H9 (cell line): ENCODE measurements at places on chromosomes 2 and 18. TPM values are rescaled to one million over a fixed set of nuclear protein-coding genes. Genes with fewer than 3 reads are reported as not detected.

DNA sequence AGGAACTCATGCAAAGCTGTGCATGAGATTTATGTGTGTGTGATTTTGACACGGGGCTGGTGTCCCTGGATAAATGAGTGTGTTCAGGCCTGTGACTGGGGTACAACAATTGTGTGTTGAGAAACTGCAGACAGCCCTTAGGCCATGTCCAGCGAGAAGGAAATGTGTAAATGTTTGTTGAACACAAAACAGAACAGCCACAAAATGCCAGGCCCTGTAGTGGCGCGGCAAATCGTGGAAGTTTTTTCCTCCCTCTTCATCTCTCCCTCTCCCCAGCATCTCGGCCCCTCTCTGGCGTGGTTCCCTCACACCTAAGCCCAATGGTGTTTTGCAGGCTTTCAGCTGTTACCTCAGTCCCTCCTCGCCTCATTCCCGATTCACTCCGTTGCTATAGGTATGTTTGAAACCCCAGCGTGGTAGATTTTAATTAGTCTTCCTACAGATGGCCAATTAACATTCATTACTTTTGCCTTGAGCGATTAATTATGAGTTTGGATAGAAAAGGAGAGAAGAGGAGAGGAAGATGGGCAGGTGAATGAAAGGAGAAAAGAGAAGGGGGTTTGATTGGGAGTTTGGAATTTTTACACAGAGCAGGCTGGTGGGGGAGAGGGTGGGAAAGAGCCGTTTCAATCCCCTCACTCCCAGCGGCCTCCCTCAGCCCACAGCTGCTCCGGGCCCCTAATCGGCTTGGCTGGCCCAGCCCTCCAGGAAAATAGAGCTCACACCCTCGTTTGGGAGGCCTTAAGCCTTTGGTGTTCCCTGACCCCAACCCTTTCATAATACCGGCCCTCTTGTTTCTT, 10.8 kb downstream of the SPR start:
- no peak overlapping the region; the same call in 2 of the 3 replicates for H3K4me3 ChIP-seq
- peaks cover 8% of the 10 kb centered on the region; the same call in 1 of the 2 replicates for H3K4me1 ChIP-seq
- no peak overlapping the region for H3K27ac ChIP-seq
- H3K27me3 ChIP-seq: no peaks in the 10 kb centered on the region; the same call in 1 of the 2 replicates
- DNase-seq: no peak

The DUSP2 gene
- total RNA-seq: 13.5 and 14.9 TPM in 2 replicates

- no peaks in the 10 kb centered on the region for H3K27me3 ChIP-seq
- H3K4me3 ChIP-seq: no peak overlapping the region
- no peaks in the 10 kb centered on the region; the same call in 1 of the 2 replicates for H3K4me1 ChIP-seq
- DNase-seq: no peak
These were observed 222.5 kb downstream of the PMAIP1 start for GRCh38 chr18:60122339-60122738.

DNA sequence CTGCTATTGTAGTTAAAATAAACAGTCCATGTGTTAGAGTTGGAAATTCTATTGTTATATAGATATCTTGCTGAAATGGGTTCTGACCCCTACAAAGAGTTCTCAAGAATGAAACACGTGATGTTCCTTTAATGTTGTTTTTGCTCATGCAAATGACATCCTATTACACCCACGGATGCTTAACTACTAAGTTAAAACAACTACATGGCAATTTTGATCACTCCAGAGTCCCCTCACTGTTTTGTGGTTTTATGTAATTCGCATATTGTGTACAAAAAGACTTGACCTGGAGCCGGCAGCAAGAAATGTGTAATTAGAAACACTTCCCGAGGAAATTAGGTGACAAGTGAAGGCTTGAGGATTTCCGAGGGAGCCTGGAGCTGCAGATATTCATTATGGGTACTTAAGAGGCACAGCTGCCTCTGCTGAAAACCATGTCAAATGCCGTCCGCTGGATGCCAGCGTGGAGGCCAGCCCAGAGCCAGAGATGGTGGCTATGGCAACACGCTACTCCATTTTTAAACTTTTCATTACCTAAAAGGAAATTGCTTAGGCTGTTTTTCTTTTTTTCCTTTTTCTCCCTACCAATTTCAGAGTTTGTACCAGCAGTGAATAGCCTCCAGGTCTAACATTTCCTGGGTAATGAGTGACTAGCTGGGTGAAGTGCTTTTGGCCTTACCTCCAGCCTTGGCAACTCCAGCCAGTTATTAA, 21.0 kb upstream of the CABLES1 start:
- no peak for DNase-seq
- no peak overlapping the region for H3K27ac ChIP-seq
- peaks cover 4% of the 10 kb centered on the region; the same call in 1 of the 3 replicates for H3K36me3 ChIP-seq
- no peaks in the 10 kb centered on the region for H3K27me3 ChIP-seq
- H3K4me3 ChIP-seq: no peak overlapping the region

DNA sequence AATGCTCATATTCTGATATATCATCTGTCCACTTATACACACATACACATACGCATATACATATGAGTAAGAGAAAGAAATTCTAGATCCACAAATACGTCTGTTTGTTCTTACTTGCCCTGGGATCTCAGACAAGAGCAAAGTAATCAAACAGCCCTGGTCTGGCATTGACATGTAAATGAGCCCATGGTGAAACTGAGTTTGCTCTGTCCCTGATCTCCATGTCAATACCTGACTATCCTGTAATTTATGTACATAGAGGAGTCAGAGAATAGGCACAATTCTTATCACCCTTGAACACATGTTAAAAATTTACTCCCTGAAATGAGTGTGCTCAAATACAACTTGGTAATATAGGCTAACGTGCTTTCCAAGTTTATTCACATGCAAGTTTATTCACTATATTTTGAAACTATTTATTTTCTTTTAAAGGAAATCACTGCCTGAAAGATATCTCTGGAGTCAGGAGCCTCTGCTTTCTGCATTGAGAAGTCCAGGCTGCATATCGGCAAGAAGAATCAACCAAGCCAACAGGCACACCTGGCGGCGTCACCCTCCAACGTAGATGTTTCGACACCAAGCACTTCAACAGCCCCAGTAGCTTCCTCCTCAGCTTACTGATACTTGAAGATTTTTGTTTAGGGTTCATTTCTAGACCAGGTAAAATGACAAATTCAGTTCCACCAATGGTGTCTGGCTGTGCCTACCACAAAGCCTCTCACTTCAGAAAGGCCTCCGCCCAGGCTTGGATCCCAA, 100.6 kb downstream of the CMPK2 start:
- H3K27me3 ChIP-seq: no peaks in the 10 kb centered on the region
- DNase-seq: peak; percentile 51
- H3K4me1 ChIP-seq: peaks cover 8% of the 10 kb centered on the region; the same call in 1 of the 2 replicates
- H3K4me3 ChIP-seq: no peak overlapping the region
- no peaks in the 10 kb centered on the region for H3K36me3 ChIP-seq

The CFAP65 gene
- total RNA-seq: 0.18 and 0.20 TPM in 2 replicates

DNA sequence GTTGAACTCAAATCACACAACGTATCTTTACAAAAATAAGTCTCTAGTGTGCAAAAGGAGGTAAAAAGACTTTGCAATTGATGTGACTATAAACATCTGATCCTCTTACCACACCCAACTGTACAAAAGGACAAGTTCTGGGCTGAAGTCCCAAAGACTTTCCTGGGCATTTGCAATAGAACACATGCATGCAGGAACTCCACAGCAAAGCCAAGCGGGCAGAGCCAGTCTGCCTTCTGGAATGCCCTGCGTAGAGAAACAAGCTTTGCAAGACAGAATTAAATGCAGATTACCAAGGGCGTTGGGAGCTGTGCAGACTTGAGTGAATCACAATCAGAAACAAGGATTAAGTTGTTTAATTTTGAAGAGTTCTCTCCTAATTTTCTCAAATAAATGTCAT, 208.4 kb upstream of the ZNF521 start:
- H3K27ac ChIP-seq: no peak overlapping the region
- H3K36me3 ChIP-seq: no peaks in the 10 kb centered on the region
- no peak overlapping the region for H3K4me3 ChIP-seq
- H3K4me1 ChIP-seq: no peaks in the 10 kb centered on the region
- no peak for DNase-seq
- H3K27me3 ChIP-seq: no peaks in the 10 kb centered on the region
